ENCODE measurements at places on chromosomes 2 and 18.
A peak's percentile ranks its signal among the peaks of the same experiment; 100 is the strongest.

DNA sequence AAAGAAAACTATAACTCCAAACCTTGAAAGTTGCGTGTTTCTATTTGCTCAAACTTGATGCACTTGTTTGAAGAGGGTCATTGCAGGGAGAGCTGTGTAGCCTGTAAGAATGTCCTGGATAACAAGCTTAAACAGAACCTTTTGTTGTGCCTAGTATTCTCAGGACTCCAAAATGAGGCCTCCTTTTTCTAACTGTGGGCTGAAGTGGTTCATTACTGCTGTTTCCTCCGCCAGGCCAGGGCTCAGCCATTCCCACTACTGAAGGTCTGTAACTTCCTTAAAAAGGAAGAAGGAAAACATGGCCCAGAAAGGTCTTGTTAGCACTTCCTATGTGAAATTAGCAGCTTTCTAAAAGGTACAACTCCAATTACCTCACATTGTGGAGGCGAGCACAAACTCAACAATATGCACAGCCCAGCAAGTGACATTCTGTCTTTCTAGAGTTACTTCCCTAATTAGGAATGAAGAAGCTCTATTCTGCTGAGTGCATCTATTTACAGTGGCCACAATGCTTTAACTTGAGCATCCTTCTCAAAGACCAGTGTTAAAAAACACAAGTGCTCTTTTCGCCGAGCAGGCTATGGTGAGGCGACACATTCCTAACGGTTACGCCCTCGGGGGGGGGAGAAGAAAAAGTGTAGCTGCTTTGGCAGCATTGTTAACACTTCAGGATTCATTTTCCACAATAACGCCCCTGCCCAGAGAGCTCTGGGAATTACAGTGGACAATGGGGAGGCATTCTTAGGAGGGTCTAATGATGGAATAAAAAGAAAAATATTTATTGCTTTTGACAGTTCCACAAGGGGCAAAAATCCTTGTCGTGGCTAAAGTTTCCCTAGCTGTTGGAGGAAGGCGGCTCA lies 136.9 kb upstream of the SIX3 start:
- no peak for DNase-seq

DNA sequence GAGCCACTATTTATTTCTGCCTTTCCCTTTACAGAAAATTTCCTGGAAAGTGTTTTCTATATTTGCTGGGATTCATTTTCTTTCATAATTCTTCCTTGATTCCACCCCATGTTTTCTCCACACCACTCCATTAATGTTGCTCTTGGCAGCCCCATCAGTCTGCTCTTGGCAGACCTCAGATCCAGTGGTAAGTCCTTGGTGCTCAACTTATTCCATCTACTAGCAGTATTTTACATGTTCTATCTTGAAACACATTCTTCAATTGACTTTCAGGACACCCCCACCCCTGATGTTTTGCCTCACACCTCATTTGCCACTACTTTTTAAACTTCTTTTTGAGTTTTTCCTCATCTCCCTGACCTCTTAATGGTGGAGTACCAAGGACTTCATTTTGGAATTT lies 65.0 kb downstream of the HNMT start:
- DNase-seq: no peak

- peak; percentile 18 for DNase-seq
Observed at GRCh38 chr18:47932603-47933002, 2.1 kb upstream of the SMAD2 start.

DNA sequence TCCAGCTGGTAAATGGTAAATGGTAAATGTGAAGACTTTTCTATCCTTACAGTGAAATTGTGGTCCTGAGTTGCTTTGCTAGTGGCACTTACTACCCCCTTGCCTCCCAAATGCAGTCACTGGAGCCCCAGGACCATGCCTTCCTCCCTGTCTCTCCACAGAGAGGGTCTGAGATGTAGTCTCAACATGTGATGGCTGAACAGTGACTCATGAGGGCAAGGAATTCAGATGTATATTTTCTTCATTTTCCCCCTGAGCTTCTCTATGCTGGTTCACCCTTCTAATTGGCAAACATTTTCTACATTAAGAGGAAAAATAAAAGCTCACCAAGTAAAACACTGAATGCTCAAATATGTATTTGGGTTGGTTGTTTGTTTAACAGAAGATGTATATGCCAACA lies 232.0 kb downstream of the SH3BP4 start:
- DNase-seq: no peak

DNA sequence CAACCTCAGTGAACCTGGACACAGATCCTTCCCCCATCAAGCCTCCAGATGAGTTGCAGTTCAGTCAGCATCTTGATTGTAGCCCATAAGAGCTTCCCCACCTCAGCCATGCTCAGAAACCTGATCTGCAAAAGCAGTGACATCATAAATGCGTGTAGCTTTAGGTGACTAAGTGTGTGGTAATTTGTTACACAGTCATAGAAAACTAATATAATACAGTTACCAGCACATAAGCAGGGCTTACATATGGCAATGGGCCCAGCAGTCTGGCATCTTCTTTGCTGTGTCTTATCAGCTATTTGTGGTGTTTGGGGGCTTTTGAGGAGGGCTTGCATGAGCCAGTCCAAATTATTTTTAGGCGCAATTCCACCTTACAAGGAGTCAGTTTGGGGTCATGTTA lies 807.0 kb downstream of the SLC4A3 start:
- no peak for DNase-seq

All from Calu3 (cell line).